ENCODE measurements at places on chromosomes 6 and 20. TPM values are rescaled to one million over a fixed set of nuclear protein-coding genes. Genes with fewer than 3 reads are reported as not detected.
A peak's percentile ranks its signal among the peaks of the same experiment; 100 is the strongest.

The SASH1 gene
- 138 TPM for total RNA-seq

The BTN3A1 gene
- 7.1 TPM for total RNA-seq

DNA sequence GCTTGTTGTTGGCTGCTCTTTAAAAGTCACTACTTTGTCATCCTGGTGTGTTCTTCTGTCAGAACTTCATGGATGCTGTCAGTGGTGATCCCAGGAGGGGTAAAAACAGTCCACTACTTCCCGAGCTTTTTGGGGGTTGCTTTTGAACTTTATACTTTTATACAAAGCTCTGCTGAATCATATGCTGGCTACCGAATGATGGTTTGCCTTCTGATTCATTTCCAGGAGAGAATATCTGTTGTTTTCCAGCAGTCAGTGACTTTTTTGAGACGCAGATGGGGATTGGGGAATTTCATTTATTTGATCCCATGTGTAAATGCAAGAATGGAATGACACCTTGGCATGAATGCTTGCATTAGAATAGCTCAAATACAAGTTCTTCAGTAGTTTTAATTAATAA, 32.7 kb upstream of the COL10A1 start:
- no peak for DNase-seq

DNA sequence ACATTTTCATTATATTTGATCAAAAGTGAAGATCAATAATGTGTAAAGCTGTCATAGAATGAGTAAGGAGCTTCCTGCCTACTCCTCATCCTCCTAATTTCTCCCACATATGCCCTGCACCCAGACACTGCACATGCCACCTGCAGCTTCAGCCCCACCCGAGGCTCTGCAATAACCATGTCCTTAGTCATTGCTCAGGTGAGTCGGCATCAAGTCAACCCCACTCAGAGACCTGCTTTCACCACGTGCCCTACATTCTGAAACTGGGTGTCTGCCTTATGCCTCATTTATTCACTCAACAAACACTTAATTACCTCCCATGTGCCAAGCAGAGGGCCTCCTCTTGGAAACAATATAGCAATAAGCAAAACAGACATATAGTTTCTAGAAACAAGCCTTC, 15.4 kb upstream of the TNFAIP3 start:
- DNase-seq = no peak

DNA sequence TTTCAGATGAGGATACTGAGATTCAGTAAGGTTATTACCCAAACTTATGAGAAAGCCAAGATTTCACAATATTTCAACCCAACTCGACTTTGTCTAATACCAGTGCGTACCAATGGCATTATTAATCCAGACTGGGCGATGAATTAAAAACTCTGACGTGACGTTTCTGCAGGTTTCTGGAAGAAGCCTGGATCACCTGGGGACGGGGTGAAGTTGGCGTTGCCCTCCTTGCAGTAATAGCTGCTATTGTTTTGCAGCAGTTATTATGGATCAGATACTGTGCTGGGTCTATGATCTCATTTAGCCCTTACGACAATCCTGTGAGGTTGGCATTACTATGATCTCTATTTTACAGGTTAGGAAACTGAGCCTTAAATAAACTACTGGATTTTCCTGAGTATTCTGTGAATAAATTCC, 569 bp upstream of the CDC5L start:
- DNase-seq = no peak

DNA sequence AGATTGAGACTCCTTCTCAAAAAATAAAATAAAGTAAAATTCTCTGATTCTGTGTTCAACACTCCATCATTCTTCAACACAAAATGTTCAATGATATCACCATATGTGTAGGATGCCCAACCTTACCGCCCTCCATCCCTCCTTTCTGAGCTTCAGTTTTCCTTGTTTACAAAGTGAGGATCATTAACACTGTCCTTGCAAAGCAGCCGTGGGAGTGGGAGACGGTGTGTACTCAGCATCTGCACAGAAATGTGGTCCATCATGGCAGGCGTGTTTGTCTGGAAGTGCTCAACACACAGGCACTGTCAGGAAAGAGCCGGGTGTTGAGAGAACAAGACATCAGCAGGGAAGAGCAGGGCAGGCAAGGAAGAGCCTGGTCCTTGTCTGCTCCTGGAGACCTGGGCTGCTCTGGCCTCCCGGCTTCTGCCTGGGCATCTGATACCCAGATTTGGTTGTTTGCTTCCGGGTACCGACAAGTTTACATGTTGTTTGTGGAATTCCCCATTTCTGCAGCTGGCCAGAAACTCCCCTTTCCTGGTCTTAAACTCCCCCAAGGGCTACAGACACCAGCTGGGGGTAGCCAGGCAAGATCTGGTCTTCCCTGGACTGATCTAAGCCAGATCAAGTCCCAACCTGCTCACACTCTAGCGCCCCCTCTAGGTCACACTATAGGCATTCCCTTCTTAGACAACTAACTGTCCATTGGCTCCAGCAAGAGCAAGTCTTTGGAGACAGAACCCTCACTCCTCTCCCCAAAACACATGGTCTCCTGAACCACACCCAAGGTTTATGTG, 26.7 kb upstream of the TTPAL start:
- DNase-seq = peak; percentile 29

- DNase-seq = no peak
These were observed 32.7 kb downstream of the CHMP4B start for GRCh38 chr20:33843854-33844253.

GRCh38 chr6:57109880-57110279, 19.9 kb downstream of the ZNF451 start:
- DNase-seq = no peak

DNA sequence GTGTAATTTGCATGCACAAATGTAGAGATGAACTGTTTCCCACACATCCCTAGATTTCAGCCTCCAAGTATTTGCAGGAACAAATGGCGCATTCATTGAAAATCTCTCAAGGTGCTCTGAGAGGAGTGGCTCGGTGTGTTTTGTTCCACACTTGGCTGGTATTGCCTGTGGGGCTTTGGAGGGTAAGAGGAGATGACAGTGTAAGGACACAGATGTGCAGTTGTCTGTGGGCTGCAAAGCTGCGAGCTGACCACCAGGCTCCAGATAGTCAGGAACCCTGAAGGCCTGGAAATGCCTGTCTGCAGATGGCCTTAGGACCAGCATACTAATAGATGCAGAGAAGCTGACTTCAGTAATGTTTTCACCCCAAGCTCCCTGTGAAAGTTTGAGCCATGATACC, 57.7 kb upstream of the PBOV1 start:
- no peak for DNase-seq

GRCh38 chr20:49447946-49448809, 34.3 kb downstream of the KCNB1 start:
- no peak for DNase-seq

All from endothelial cell (in vitro differentiated cells).